ENCODE measurements at places on chromosomes 3 and 15.
A peak's percentile ranks its signal among the peaks of the same experiment; 100 is the strongest.

DNA sequence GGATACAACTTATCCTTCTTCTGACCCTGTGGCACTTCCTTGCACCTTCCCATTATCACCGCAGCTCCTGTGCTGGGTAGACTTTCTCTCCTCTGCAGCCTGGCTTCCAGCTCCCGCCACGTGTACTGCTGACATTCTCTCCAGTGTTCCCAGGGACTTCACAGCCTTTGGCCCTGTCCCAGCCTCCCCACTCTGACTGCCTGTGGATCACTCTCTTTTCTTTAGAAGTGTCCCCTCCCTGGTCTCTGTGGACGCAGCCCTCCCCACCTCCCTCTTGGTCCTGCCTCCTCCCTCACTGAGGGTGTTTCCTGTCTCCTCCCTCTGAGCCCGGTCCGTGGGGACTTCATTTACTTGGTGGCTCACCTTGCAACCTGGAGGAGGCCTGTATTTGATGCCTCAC, 17.4 kb downstream of the PDIA5 start:
- no peak for DNase-seq

DNA sequence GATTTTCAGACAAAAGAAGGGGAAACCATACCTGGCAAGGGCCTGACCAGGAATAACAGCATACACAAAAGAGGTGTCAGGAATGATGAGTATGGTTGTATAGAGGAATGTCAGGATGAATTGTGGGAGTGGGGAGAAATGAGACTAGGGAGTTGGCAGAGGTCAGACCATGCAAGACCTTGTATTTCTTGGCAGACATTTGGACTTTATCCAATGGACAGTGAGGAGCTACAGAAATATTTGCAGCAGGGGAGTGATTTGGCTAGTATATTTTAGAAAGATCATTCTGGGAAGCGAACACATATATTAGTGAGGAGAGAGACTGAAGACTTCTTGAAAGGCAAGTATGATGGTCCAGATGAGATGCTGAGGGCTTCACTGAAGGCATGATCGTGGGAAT, 25.4 kb upstream of the ALPK3 start:
- no peak for DNase-seq

- no peak for DNase-seq
Observed at GRCh38 chr3:185995352-185995751, 57.5 kb upstream of the TRA2B start.

- no peak for DNase-seq
Observed at GRCh38 chr15:69756440-69756839, 303.8 kb downstream of the RPLP1 start.

GRCh38 chr15:47184003-47184907, 533.0 kb upstream of the SEMA6D start:
- DNase-seq: no peak

DNA sequence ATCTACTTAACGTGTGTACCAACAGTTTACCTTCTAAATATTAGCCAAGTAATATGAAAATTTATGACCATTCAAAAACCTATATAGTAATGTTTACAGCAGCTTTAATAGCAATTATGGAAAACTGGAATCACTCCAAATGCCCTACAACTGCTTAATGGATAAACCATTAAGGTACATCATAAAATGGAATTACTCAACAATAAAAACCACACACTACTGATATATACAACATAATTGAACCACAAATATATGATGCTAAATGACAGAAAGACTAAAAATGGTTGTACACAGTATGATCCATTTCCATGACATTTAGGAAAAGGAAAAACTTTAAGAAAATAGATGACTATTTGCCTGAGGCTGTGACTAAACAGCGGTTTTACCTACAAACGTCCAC, 467.1 kb upstream of the EPHA6 start:
- DNase-seq: no peak

- no peak for DNase-seq
Observed at GRCh38 chr3:110752307-110752706, 319.3 kb upstream of the NECTIN3 start.

GRCh38 chr15:60913900-60914299, 315.2 kb downstream of the RORA start:
- no peak for DNase-seq

DNA sequence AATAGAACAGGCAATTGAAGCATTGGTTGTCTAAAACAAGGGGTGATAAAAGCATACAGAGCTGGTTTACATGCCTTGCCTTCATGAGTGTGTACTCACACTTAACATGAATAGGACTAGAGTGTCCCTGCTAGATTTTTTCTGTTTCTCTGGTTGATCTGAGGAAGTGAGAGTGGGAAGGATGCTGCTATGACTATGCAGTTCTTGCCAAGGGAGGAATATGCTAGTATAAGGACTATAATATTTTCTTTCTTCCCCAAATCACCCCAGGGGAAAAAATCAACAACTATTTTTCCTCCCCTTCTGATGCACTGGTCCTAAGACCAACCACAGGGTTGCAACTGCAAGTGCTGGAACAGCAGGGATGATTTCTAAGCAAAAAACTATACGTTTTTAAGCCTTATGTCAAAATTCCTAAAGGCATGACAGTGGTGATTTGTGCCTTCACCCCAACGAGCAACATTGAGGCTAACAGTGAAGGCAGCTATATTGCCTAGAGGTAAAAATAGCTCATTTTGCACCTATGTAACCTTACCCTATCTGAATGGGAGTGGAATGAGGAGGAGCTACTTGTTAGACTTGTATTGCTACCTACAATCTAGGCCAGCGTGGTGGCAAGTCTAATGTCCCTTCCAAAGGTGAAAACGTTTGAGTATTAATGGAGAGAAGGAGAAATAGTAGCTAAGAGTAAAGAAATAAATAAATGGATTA, 33.5 kb upstream of the USP8 start:
- no peak for DNase-seq

DNA sequence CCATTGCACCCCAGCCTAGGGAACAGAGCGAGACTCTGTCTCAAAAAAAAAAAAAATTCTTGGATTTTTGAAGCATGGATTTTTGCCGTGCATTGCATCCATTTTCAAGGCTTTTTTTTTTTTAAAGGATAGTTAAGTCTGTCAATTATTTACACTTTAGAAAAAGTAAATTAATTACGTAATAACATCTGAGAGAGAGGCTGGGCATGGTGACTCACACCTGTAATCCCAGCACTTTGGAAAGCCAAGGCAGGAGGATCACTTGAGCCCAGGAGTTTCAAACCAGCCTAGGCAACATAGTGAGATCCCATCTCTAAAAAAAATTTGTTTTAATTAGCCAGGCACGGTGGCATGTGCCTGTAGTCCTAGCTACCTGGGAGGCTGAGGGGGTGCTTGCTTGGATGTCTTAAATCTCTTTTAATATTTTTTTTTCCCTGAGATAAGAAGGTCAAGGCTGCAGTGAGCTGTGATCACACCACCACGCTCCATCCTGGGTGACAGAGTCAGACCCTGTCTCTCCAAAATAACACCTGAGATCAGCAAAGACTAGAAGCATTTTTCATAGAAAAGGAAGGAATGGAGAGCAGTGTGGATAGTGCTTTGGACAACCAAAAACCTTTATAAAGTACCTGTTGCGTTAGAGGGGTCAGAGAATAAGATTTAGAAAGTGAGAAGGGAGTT, 6.8 kb upstream of the SENP7 start:
- no peak for DNase-seq

DNA sequence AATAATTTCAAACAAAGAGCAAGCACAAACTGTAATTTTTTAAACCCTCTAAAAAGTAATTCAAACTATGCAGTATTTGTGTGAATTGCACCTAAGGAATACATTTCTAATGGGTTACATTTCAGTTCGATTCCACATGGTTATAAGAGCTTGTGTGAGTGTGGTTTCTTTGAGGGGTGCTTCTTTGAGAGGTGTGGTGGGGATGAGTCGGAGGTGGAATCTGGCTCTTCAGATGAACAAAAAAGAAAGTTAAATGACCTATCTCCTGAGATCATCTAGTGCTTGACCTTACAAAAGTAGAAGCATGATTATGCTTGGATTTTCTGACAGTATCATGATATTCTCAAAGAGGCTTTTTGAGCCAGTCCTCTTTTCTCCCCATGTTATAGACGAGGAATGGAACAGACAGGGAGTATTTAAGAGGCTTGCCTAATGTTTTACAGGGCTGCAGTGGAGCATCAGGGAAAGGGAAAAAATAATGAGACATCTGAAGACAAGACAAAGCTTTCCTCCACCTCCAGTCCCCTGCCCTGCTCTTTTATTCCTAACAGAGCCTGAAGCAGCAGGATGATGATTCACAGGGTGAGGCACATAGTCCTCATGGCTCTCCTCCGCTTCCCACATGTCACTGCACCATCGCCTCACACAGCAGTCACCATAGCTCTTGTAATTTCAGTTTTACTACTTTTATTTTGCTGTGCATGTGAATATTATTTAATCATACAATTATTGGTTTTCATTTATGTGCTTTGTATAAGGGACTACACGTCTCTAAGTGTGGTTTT, 82.0 kb downstream of the LYSMD4 start:
- DNase-seq: no peak

DNA sequence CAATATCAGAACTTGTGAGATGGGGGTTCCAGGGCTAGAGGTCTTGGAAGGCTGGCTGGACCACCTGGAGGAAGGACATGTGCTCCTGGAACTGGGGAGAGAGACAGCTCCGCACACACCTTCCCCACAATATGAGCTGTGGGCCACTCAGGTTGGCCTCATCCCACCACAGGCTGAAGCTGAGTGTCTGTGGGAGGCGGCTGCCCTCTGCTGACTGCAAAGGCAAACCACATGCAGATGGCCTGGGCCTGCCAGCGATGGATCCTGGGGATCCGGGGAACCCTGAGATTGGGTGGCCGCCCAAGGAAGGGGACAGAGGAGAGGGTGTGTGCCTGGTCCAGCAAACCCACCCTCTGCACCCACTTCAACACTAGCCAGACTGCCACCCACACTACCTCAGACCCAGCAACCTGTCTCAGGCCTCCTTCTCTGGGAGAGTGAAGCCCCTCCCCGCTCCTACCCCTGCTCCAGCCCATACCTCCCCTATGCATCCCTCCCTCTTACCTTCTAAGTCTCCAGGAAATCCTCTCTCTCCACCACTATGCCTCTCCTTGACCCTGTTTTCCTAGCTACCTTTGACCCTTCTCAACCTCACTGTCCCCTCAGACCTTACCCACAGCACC, 44.8 kb downstream of the CYP11A1 start:
- peak; percentile 28 for DNase-seq

DNA sequence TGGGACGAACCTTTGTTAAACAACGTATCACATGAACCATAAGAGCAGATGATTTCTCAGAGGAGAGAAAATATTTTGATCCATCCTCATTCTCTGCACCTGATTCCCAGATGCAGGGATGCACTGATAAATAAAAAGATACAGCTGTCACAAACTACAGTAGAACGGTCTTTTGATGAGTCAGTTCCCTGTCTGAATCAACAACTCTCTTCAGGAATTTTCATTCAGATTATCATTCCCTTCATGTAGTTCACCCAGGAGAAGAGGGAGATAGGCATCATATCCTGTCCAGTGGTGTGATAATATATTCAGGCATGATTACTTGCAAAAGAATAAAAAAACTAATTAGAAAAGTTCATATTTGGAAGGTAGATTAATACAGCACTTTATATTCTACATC, 521.5 kb downstream of the PYDC2 start:
- no peak for DNase-seq

GRCh38 chr3:135076341-135076740, 281.3 kb downstream of the EPHB1 start:
- no peak for DNase-seq

DNA sequence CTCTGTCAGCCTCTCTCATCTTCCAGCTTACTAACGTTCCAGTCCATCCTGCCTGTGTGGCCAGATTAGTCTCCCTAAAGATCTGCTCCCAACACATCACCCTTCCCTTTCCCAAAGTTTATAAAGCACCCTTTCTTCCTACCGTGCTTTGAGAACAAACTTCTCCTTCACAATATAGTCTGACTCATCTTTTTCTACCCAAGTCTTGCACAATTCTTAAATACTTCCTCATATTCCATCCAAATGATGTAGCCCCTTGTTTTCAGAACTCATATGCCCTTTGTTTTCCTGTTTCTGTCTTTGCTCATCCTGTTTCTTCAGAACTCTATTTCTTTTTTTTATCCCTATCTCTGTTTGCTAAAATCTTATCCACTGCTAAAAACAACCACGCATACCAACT, 326.8 kb downstream of the MFSD1 start:
- no peak for DNase-seq

- no peak for DNase-seq
Observed at GRCh38 chr15:77173487-77173886, 102.6 kb upstream of the TSPAN3 start.

GRCh38 chr15:40536501-40536900, 28.3 kb downstream of the CCDC32 start:
- no peak for DNase-seq

DNA sequence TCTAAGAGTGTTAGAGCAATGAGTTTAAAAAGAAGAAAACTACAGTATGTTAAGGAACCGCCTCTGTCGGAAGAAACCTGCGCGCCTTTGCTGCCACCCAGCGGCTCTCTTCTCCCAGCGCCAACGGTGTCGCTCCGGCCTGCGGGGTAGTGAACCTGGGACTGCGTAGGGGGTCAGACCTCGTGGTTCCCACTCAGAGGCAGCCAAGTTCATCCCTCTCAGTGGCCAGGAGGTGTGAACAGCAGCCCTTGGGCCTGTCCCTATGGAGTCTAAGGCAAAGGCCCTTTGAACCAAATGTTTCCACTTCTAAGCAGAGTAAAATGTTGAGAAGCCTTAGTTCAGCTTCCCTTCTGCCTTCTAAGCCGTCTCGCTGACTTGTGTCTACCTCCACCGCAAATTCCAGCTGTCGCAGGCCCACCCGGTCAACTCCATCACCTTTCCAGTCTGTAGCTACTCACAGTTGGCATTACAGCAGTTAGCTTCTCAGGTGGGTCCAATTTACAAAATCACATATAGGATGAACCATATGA, 980 bp upstream of the RAB27A start:
- DNase-seq: peak; percentile 73

DNA sequence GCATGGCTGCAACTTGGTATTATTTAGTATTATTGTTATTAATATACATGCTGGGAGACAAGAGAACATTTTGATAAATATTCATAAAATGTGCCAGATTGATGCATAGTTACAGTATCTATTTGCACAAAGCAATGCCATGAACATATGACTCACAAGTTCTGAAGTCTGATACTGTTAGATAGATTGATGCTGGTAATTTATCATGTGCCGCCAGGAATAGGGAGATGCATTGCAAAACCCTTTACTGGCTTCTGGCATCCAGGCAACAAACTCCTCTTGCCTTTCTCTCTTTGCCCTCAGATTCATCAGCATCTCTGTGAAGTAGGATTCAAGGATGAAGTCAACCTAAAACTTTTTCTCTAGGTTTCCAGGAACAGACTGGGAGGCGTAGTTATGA, 41.0 kb upstream of the SLC25A26 start:
- no peak for DNase-seq

DNA sequence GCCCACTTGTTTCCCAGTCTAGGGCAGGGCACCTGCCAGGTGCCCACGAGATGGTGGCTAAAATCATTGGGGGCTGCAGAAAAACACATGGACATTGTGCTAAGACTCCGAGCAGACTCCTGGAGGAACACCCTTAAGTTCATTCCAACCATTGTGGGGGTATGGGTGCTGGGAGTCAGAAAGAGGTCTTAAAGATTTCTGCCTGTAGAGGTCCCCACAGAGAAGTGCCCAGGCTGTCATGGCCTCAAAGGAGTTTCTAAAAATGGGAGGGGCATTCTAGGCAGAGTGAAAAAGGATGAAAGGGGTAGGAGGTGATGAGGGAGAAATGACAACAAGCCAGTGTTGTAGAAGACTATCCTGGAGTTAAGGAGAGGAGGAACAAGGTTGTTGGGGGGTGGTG, 17.1 kb downstream of the RBP1 start:
- no peak for DNase-seq

- no peak for DNase-seq
Observed at GRCh38 chr3:73813291-73813690, 188.6 kb upstream of the PDZRN3 start.

- no peak for DNase-seq
Observed at GRCh38 chr3:65313666-65314065, 625.9 kb upstream of the ADAMTS9 start.

Data from stimulated activated CD8-positive, alpha-beta memory T cell treated with anti-CD3 and anti-CD28 coated beads, Interleukin-7, amount 100 ng/mL, for 24 hours (primary cell).